ENCODE measurements at places on chromosomes 1 and 21.

DNA sequence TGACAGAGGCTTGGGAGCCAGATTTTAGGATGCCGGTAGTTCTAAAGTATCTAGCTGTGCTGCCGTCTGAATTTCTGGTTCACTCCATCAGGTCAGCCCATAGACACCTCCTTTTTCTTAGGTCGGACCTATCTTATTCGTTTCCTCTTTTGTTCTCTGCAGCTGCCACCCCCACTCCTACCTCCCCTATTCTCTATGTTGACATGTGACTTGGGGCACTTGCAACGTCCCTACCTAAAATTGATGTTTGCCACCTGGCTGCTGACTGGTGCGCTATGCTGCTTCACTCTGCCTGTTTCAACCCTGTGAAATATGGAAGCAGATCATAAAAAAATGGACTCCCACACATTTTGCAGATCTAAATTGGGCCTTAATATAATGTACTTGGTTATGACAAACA is 55.3 kb downstream of the PBX1 start:
- DNase-seq: no peak

- DNase-seq: peak; percentile 65
Measured at GRCh38 chr1:19704247-19705113, 39.8 kb downstream of the HTR6 start.

DNA sequence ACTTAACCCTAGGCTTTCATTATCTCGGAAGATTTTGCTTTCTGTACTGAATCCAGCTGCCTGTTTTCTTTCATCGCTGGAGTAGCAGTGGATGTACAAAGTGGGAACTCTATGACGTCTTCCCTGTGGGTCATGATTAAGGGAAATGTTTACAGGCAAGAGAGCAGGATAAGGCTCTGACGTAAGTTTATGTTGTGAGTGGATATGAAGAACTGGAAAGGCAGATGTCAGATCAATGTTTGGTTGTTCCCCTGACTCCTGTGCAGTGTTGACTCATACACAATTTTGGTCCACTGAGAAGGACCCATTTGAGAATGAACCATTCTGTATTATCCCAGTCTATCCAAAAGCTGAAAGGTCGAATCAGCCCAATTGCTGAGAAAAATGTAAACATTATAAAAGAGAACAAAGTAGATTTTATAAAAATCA is 292.4 kb downstream of the GRIK1 start:
- DNase-seq: no peak

- DNase-seq: no peak
Measured at GRCh38 chr1:25566176-25566729, 22.8 kb downstream of the LDLRAP1 start.

GRCh38 chr1:116321766-116322175 is 51.3 kb upstream of the ATP1A1 start:
- no peak for DNase-seq

Measured in activated CD4-positive, alpha-beta T cell treated with anti-CD3 and anti-CD28 coated beads, Interleukin-2, Interleukin-6, amounts not matched to agents 100 ng/mL and 50 ng/mL, durations not matched to agents 16 hours and 8 hours (primary cell).